T-helper 2 cell (primary cell): ENCODE measurements at places on chromosomes 3 and 15.
A peak's percentile ranks its signal among the peaks of the same experiment; 100 is the strongest.

- DNase-seq: no peak
Observed at GRCh38 chr15:55638764-55639163, 50.6 kb upstream of the PYGO1 start.

DNA sequence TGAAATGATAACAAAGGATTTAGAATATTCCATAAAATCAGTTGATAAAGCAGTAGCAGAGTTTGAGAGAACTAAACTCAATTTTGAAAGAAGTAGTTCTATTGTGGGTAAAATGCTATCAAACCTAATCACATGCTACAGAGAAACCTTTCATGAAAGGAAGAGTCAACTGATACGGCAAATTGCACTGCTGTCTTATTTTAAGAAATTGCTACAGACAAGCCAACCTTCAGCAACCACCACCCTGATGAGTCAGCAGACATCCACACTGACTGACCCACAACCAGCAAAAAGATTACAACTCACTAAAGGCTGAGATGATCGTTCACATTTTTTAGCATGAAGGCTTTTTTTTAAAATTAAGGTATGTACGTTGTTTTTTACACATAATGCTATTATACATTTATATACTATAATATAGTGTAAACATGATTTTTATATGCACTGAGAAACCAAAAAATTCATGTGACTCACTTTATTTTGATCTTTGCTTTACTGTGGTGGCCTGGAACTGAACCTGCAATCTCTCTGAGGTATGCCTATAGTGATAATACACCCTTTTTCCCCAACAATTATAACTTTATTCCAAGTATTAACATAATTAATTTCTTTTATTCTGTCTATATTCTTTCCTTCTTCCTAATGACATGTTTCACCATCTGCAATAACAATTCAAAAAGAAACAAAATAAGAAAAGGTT lies 109.9 kb downstream of the TBC1D5 start:
- DNase-seq: peak; percentile 57

DNA sequence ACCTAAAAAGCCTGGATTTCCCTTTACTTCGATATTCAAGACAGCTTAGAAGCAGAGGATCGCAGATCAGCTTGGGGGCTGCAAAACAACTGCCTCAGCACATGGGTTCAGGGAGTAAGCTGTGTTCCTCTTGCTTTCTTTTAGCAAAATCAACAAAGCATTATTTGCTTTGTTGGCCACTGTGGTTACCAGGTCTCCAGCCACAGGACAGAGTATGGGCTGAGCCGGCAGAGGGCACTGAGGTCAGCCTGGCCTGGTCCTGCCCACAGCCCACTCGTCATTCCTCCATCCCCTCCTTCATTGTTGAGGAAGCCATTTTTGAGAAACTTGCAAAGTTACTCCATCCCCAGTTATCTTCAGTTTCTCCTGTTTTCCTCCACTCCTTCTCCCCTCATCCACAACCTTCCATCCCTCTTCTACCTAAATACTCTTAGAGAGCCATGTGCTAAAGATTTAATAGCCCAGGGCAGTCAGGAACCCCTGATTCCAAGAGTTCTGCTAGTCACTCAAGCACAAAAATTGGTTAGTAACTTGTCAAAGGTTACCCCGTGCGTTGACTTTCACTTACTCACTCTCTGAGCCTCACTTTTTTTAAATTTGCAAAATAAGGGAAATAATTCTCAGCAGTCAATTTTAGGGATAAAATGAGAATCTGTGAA lies 60.0 kb upstream of the HES1 start:
- DNase-seq: no peak

- DNase-seq: no peak
Observed at GRCh38 chr15:72965671-72966070, 86.6 kb upstream of the NEO1 start.

GRCh38 chr15:48384616-48385015 lies 53.4 kb downstream of the DUT start:
- no peak for DNase-seq

DNA sequence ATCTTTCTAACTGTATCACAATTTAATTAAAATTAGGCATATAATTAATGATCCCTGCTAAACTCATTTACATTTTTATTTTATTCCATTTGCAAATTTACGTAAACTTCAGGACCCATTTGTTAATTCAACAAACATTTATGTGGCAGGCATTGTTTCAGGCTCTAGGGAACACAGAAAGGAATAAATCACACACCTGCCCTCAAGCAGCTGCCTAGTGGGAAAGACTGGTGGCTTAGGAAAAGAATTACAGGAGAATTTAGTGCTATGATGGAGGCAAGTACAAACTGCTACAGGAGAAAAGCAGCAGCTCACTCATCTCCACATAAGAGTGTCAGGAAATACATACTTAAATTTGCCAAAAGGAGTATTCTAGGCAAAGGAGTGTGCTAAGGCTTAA lies 11.2 kb downstream of the CBLB start:
- DNase-seq: no peak

GRCh38 chr3:30754426-30754825 lies 140.0 kb downstream of the GADL1 start:
- no peak for DNase-seq
